Activated CD4-positive, CD25-positive, alpha-beta regulatory T cell treated with anti-CD3 and anti-CD28 coated beads, Interleukin-2, amount 50 U/mL, for 72 hours (primary cell): ENCODE measurements at places on chromosomes 2 and 18.

DNA sequence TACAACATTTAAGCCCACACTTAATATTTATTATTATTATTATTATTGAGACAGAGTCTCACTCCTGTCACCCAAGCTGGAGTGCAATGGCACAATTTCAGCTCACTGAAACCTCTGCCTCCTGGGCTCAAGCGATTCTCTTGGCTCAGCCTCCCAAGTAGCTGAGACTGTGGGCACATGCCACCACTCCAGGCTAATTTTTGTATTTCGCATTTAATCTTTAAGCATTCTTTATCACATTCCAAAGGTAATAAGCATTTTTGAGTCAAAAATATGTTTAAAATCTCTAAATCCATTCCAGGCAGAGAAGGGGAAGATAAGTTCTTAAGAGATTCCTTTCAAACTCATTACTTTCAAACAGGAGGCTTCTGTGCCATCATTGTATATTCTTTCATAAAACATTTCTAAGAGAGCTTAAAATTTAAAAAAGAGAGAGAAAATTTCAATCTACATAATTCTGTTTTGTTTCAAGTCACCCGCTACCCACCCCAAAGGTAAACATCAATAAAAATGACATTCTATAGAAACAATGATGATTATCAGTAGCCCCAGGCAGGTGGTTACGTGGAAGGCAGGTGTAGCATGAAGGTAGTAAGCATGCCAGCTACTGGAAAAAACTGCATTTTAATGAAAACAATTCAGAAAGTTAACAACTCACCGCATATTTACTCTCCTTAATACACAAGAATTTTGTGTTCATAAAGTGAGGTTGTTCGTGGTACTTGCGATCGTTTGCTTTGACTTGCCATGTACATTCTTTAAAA lies 84.4 kb upstream of the NARS1 start:
- no peak for DNase-seq

DNA sequence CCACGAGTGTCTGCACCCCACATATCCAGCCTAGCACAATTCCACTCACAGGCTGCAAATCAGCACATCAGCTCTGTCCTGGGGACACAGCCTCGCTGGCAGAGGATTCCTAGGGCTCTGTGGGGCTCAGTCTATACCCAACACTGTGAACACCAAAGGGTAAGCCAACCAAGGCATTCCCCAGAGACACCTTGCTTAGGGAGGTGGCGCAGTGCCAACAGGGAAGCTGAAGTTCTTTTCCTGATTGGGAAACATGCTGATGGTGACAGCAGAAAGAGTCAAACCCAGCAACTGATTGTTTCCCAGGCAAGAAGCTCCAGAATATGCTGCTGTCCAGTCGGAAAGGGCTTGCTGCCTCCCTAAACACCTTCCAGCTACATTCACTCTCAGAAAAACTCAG lies 55.8 kb downstream of the TTC32 start:
- no peak for DNase-seq

DNA sequence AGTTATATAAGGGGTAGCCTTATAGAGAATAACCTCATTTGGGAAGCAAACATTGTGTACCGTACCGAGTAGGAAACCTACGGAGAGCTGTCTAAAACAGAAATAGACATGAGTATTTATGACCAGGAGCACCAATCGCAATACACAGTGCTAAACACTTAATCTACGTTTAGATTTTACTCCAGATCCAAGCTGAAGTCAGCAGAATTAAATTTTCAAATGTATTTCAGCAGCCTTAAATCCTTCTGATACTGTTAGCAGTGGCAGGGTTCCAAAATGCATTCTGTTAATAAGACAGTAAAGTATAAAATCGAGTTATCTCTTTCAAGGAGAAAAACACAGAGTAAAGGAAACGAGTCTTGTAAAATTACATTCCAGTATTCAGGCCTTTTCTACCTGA lies 118.1 kb upstream of the ZNF521 start:
- DNase-seq, result no peak

DNA sequence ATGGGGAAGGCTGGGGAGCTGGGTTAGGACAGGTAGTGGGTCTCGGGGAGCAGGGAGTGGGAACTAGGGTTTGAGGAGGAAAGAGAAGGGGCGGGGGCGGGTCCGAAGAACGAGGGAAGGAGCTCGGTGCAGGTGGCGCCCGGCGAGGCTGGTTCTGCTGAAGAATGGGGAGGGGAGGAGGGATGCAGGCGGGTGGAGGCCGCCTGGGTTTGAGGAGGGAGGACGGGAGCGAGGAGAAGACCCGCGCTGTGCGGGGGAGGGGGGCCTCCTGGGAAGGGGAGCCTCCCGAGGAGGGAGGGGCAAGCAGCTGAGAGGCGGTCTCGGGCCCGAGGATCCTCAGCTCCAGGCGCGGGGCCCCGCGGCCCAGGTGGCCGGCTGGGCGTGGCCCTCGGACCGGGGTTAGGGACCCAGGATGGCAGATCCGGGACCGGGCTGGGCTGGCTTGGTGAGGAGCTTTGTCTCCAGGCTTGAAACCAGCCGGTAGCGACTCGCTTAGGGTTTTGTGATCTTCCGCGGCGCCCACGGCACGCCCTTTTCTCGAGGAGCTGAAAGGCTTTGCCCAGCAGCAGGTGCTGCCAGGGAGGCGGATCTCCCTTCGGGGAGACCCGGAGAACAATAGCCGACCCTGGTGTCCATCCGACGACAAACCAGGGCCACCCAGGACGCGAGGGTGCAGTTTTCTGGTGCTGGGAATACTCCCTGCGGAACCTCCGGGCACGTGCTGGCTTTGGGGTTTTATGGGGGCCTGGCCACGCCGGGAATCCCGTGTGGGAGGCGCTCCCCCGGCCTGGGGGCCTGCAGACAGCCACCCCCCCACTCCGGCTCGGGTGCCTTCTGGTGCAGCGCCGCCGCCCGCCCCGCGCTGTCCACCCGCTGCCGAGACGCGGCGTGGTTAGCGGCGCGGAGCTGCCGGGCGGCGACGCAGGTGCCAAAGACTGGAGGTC lies 1.4 kb downstream of the DPYSL5 start:
- DNase-seq, result no peak

GRCh38 chr2:27013738-27014137 lies 19.0 kb upstream of the TMEM214 start:
- DNase-seq, result no peak

GRCh38 chr2:218228366-218229090 lies 11.5 kb downstream of the ARPC2 start:
- no peak for DNase-seq

DNA sequence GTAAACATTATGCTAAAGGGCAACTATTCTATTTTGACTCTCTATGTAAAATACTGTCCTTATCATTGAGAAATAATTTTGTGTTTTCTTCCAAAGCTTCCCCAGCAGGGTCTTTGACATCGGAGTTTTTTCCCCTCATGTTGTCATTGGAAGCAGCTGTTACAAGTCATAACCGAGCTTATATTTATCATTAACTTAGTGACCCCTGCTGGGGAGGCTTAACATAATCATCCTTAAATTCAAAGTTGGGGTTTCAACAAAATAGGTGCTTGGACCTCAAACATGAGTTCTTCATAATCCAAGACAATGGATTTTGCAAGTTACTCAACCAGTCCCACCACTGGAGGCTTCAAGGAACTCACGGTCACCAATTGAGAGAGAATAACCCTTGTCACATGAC lies 330.9 kb downstream of the DCC start:
- no peak for DNase-seq

DNA sequence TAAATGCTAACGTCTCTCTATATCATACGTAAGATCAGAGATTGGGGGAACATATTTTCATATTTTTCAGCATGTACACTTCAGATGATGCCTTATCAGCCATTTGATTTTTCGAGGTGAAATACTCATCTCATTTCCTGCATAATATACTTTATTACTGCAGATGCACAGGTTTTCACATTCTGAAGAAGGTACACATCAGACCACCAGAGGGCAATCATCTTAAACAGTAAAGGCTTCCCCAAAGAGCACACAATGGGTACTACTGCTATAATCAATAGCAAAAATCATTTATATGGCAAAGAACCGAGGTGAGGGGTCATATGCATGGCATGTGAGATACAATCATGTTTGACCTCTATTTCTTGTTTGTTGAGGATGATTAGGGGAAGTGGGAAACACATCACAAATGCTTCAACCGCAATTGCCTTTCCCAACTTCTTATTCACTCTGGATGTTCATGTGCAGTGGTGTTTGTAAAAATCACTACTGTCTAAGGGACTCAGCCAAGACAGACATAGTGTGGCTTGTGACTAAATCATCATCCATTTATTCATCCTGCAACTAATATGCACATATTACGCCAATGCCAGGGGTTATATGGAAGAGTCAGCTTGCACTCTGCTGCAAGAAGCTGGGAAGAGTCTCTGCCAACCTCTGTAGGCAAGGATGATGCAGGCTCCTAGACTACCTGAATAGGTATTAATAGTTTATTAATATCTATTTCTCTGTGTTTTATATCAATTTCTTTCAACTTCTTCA lies 118.7 kb downstream of the EPB41L3 start:
- no peak for DNase-seq
